ENCODE measurements at places on chromosomes 1 and 21. TPM values are rescaled to one million over a fixed set of nuclear protein-coding genes. Genes with fewer than 3 reads are reported as not detected.

- DNase-seq, result no peak
These were observed 40.1 kb downstream of the TRAPPC10 start for GRCh38 chr21:44052071-44052829.

- DNase-seq, result no peak
These were observed 101.5 kb downstream of the MRPL37 start for GRCh38 chr1:54301497-54301896.

DNA sequence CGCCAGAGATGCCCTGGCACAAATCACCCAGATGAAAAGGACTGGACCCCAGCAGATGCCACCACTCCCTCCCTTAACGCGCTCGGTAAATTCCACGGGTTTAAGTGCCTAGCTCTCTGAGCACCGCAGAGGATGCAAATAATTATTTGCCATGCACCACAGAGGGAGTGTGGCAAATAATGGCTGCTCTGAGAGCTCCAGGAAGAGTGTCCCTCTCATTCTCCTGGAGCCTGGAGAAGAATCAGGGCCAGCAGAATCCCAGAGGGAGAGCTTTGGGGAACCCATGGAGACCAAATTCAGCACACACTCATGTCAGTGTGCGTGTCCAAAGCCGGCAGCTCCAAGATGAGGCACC is 667 bp downstream of the HHIPL2 start:
- DNase-seq, result no peak

DNA sequence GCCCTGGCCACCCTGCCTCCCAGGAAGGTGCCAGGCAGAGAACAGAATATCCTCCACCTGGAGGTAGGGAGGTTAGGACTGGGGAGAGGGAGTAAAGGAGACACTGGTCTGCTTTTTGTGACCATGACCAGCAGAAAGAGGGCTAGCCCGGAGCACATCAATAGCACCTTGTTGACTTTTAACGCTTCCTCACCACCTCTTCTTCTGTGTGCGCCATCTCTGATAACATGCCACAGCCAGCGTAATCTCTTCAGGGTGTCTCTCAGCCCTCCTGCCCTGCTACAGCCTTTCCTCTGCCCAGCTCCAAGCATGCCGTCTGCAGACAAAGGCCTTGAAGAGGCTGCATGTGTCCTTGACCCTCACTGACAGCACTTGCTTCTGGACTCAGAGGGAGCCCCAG is 50.9 kb upstream of the GJA5 start:
- DNase-seq, result no peak

BSND gene
- total RNA-seq, result 0.10 TPM

- no peak for DNase-seq
These were observed 22.0 kb downstream of the TNNT2 start for GRCh38 chr1:201355471-201355870.

DNA sequence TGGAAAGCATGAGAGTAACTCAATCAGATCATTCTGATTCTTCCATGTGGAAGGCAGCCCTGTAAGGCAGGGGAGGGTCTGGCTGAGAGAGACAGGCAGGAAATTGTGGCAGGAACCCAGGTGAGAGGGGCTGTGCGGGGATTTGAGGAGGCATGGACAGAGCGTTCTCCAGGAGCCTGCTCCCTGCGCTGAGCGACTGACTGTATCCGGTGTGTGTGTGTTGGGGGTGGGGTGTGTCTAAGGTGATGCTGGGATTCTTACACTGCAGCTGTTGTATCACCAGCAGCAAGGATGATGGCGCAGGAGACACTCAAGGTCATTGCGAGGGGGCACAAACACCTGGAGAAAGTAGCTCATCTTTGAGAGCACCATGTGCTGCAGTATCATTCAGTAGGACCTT is 128.5 kb downstream of the RHOU start:
- no peak for DNase-seq
